A673 (cell line): ENCODE measurements at places on chromosomes 1 and 21. TPM values are rescaled to one million over a fixed set of nuclear protein-coding genes. Genes with fewer than 3 reads are reported as not detected.

DNA sequence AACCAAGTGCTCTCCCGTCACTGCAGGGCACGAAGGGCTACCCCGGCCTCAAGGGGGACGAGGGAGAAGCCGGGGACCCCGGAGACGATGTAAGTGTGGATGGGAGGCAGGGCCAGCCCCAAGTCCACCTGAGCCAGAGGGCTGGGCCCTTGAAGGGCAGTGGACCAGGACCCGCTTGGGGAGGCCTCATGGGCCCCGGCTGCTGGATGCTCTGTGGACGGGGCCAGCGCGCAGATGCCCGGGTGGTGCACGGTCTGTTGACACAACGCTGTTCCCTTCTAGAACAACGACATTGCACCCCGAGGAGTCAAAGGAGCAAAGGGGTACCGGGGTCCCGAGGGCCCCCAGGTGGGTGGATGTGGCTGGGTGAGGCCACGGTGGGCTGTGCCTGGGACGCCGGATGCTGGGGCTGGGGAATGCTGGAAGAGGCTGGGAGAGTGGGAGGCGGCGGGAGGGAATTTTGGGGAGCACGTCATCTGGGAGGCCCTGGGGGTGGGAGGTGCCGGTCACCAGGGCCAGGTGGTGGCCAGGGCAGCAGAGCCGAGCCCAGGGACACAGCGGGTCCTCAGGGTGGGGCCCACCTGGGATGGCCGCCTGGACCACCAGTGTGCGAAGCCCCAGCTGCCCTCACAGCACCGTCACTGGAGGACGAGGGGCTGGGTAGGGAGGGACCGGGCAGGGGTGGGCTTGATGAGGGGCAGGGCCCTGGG, 17.5 kb downstream of the COL6A1 start:
- H3K4me3 ChIP-seq = no peak overlapping the region
- H3K36me3 ChIP-seq = no peaks in the 10 kb centered on the region
- DNase-seq = no peak
- no peaks in the 10 kb centered on the region for H3K27me3 ChIP-seq
- no peak overlapping the region for H3K27ac ChIP-seq
- H3K4me1 ChIP-seq = no peaks in the 10 kb centered on the region

The OR2T27 gene
- total RNA-seq = not detected in 2 replicates

DNA sequence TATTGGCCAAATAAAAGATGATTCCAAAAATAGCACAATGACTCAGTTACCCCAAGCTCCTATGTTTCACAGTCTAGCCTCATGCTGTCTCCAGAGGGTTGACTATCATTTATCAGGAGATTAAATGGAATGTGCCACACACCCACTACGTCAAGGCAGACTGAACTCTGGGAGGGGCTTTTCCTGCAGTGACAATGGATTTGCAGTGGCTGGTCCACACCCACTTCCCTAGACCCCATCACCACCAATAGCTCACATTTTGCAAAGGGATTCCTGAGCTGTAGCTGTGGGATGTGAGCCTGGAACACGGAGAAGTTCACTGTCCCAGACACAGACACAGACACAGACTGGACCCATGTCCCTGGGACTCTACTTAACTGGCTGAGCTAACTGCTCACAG, 77.1 kb downstream of the HLCS start:
- no peaks in the 10 kb centered on the region for H3K36me3 ChIP-seq
- peaks cover 32% of the 10 kb centered on the region for H3K4me1 ChIP-seq
- peak; percentile 54 for DNase-seq
- no peak overlapping the region for H3K4me3 ChIP-seq
- H3K27me3 ChIP-seq = no peaks in the 10 kb centered on the region

DNA sequence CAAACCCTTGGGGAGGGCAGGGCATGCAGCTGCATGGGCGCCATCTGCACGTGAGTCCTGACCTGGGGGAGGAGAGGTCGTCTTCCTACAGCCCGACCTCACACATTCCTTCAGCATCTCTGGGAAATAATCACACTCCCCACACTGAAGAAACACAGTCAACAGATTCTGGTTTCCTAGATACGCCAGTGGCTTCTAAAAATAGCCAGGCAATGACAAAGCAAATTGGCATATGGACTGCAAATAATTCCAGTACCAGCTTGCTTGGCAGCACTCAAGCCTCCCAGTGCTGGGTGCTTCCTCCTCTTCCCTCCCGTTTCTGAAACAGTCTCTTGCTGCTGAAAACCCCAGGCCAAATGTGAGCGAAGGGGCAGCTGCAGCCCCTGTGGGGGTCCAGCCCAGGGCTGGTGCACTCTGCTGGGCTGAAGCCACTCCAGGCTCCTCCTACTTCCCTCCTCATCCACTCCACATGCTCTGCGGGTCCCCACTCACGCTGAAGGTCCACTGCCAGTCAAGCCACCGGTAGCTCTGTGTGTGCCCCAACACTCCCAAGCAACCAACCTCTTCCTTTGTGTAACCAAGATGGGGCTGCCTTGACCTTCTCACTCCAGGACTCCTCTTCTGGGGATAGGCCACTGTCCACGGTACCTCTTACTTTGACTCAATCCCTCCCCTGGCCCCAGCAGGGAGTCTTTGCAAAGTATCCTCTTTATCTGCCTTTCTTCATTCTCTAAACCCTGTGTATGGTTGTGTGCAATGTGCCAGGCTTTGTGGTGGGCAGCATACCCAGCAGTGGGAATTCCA, 69.0 kb downstream of the KCND3 start:
- no peak for DNase-seq
- H3K27ac ChIP-seq = no peak overlapping the region
- no peaks in the 10 kb centered on the region for H3K4me1 ChIP-seq
- H3K4me3 ChIP-seq = no peak overlapping the region

- H3K36me3 ChIP-seq = no peaks in the 10 kb centered on the region
- H3K4me1 ChIP-seq = no peaks in the 10 kb centered on the region
- H3K27me3 ChIP-seq = no peaks in the 10 kb centered on the region
- DNase-seq = no peak
- no peak overlapping the region for H3K4me3 ChIP-seq
Measured at GRCh38 chr1:9375912-9376311, 83.2 kb downstream of the SPSB1 start.

- H3K27me3 ChIP-seq = no peaks in the 10 kb centered on the region
- no peak overlapping the region for H3K4me3 ChIP-seq
- H3K36me3 ChIP-seq = peaks cover 56% of the 10 kb centered on the region
- DNase-seq = no peak
Measured at GRCh38 chr1:198893763-198894444, 255.1 kb downstream of the PTPRC start.

- H3K4me1 ChIP-seq = peaks cover 15% of the 10 kb centered on the region
- no peaks in the 10 kb centered on the region for H3K27me3 ChIP-seq
- H3K36me3 ChIP-seq = peaks cover 24% of the 10 kb centered on the region
- DNase-seq = peak; percentile 76
- H3K27ac ChIP-seq = peak overlapping the region; percentile 88
Measured at GRCh38 chr1:203860396-203861025, 888 bp upstream of the SNRPE start.

The NR0B2 gene
- not detected in 2 replicates for total RNA-seq
